Cardiac muscle cell (in vitro differentiated cells and primary cell): ENCODE measurements at places on chromosomes 4 and X.

DNA sequence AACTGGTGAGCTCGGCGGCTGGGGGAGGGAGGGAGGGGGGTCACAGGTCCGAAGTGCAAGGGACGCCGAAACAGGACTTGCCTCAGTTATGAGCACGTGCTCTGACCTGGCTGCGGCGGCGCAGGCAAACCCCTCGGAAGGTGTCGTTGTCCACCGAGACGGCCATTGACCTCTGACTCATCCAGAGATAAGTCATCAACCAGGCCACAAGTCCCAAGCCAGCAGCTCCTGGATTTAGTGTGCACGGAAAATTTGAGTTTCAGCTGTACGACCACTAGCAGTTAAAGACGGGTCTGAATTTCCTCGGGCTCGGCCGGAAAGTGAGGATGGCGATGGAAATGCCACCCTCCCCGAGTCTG lies 674 bp downstream of the SH3D19 start:
- peak; percentile 36 for DNase-seq

DNA sequence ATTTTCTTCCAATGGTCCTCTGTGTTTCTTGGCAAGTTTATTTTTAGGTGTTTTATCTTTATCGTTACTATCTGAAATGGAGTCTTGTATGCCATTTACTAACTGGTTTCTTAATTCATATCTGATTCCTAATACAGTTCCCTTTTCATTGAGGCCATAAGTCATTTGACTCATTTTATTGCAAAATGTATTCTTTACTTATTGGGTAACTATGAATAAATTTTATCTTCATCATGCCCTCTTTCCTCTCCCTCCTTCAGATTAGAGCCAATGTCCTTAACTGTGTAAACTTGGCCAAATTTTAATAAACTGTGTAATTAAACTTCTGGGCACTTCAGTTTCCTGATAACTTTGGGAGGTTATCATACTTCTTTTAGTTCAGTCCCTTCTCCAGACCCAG lies 19.3 kb upstream of the MSMO1 start:
- no peak for DNase-seq

- no peak for DNase-seq
These were observed 197.4 kb downstream of the PTTG2 start for GRCh38 chr4:38157592-38157991.

DNA sequence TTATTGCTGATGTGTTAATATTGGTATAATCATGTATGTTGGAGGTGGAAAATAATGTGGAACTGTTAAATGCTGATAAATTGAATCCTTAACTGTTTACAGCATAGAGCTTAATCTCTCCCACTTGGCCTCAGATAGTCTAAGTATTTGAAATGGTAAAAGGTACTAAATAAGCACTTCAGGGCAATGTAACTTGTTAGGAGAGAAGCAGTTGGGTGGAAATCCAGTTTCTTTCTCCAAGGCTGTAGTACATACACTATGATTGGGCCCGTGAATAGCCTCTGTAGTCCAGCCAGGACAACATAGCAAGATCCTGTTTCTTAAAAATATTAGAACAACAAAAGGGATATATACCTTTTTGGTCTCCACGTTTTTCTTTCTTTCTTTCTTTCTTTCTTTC lies 39.7 kb downstream of the NUDT9 start:
- DNase-seq, result no peak

DNA sequence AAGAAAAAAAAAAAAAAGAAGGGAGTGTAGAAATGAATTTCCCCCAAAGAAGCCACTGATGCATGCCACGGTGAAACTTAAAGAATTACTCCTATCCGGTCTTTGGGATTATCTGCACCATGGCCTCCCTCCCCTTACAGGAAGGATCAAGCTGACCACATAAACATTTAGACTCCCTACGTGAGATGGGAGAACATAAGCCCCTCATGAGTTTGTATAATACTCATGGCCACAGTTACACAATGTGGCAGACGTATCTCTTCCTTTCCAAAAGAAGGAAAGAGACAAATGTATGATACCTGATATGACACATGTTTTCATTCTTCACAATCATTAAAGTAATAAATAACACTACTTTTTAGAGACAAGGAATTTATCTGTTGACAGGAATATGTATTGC lies 3.3 kb upstream of the PTTG2 start:
- no peak for DNase-seq

DNA sequence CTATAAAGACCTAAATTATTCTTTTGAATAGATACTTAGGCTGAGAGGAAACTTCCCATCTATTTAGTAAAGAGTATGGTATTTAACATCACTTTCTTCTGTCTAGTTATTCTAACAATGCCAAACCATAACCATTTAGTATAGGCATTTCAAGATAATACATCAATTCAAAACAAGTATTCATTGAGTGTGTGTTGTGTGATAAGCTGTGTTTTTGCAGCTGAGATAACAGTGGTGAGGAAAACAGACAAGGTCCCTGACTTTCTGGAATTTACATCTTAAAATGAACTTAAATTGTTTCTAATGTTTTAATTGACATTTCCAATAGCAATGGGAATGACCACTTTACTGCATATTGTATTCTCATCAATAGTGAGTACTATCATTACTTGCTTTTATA lies 22.4 kb upstream of the TSPAN5 start:
- no peak for DNase-seq

- peak; percentile 40 for DNase-seq
These were observed 4.1 kb downstream of the PCDH7 start for GRCh38 chr4:30724247-30724646.

GRCh38 chr4:56656346-56656643 lies 24.8 kb downstream of the HOPX start:
- no peak for DNase-seq

DNA sequence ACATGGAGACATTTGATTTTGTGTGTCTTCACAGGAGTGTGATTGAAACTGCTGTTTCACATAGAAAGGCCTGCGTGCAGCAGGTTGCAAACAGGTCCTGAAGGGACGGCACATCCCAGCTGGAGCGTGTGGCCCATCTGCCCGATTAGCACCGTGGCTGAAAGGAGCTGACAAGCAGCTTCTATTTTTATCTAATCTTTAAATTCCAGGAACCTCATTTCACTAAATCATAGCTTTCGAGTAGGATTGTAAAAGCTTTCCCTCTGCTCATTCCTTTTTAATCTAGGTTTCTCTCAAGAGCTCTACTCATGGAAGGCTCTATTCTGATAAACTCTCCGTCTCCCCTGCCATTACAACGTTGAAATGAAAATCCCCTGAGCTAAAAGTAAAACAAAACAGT lies 106.8 kb downstream of the FSTL5 start:
- DNase-seq, result peak; percentile 78

DNA sequence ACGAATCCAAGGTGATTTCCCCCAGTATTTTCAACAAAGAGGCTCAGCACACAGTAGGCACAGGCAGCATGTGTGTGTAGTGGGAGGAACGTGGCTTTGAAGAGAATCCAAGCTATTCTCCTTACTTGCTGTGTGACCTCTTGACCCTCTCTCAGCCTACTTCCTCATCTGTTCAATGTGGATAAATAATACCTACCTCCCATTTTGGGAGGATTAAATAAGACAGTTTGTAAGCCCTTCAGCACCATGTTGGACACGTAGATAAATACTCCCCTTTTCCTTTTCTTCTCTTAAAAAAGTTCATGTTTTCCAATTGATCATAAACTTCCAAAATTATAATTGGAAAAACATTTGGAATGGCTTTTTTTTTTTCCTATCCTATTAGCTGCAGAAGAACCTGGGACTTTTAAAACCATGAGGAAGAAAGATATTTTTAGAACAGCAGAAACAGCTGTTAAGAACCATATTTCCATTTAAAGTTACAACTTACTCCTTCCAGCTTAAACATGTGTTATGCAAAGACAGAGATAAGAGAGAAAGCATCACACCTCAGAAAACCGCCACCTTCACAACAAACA lies 56.1 kb upstream of the TMEM131L start:
- no peak for DNase-seq

DNA sequence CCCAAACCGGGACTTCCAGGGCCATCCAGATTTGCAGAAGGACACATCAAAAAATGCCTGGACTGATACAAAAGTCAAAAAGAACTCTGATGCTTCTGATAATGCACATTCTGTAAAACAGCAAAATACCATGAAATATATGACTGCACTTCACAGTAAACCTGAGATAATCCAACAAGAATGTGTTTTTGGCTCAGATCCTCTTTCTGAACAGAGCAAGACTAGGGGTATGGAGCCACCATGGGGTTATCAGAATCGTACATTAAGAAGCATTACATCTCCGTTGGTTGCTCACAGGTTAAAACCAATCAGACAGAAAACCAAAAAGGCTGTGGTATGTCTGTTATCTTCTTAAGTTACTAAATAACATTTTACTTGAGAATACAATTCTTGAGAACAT lies 9.2 kb downstream of the PLK4 start:
- peak; percentile 9 for DNase-seq

GRCh38 chrX:71057848-71058530 lies 10.1 kb downstream of the SNX12 start:
- no peak for DNase-seq
